H1 (cell line): ENCODE measurements at places on chromosomes 16 and 17.

DNA sequence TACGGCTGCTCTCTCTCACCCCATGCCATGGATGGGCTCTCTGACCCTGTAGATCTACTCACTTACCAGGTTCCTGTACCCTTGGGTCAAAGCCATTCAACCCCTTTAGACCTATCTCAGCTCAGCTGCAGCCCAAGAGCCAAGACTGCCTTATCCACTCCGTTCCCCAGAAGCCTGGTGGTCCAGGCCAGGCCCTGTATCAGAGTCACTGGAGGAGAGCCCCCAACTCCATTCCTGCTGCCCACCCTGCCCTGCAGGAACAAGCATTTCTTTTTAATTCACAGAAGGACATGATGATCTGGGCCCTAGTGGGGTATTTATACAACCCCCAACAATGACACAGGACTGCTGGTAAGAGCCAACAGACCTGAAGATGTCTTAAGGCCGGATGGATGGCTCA is 76.8 kb downstream of the AIPL1 start:
- DNase-seq: peak; percentile 33

DNA sequence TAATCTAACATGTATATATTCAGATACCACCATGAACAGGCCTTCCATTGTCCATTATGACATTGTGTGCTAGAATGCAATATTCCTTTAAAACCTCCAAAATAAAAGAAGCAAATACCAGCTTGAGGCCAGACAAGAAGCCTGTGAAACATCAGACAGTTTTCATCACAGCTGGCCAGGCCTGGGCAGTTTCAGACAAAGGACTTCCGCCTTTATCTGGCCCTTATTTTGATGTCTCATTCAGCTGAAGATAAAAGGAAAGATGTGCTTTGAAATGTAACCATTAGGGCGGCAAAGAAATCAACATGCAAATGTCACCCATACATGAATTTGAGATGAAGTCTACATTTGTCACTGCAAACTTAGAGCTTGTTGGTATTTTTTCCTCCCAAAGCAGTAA is 737.5 kb downstream of the KCNJ2 start:
- DNase-seq: no peak

- DNase-seq: no peak
Observed at GRCh38 chr17:17252149-17252661, 15.2 kb upstream of the FLCN start.

DNA sequence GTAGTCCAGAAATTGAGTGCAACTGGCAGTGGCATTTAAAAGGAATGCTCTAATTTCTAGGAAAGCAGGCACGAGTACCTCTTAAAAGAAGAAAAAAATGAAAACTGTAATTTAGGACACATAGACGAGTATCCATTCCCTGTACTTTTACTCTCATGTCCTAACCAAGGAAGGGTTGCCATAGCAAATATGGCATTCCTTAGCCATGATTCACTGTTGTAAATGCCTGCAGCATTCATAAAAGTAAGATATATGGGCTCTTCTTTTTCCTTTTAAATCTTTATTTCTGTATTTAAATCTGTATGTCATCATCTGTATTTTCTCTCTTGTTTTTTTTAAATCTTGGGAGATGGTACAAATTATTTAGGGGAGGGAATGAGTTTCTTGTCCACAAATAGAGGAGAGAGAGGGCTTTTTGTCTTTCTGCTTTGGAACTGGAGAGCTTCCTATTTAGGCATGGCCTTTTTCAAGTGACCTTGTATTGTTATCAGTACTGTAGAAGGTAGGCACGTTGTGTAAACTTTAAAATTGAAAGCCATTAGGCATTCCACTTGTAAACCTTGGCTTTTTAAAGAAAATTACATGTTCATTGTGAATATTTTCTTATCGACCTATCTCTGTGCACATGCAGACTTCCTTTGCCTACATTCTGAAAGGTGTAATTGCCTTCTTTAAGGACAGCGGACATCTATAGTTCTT is 50.0 kb downstream of the TENT4B start:
- no peak for DNase-seq

GRCh38 chr16:20612551-20613480 is 36.6 kb upstream of the ACSM2B start:
- no peak for DNase-seq

DNA sequence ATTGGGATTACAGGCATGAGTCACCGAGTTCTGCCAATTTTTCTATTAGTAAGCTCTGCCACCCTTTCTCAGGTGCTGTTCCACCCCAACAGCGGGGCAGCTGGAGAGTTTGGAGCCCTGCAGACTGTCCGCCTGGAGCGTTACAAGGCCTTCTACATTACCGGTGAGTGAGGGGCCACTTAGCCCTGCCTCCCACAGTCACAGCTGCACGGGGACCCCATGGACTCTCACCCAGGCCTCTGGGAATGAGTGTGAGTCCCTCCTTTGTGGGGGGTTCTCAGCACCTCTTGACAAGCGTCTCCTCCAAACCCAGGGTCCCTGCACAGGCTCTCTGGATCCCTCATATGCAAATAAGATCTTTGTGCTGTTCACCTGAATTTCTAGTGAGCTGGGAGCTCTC is 56.0 kb downstream of the WIPI1 start:
- no peak for DNase-seq

DNA sequence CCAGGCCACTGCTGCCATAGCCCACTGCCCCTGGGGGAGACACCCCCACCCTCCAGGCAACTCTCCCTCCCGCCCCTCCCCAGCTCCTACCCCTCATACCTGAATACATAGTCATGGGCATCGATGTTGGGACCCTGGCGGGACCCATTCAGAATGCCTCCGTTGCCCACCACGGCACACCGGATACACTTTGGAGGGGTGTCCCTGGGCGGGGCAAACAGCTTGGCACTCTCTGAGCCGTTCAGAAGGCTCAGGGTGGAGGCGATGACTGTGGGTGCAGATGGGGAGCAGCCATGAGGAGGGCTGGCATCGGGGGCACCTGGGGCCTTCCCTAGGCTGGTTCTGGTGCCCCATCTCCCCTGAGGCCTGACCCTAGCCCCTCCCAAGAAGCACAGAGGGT is 12.6 kb downstream of the ST6GALNAC2 start:
- DNase-seq: no peak

- DNase-seq: no peak
Observed at GRCh38 chr17:5804251-5804650, 219.9 kb upstream of the NLRP1 start.

- no peak for DNase-seq
Observed at GRCh38 chr17:56030009-56030624, 123.2 kb upstream of the ANKFN1 start.

DNA sequence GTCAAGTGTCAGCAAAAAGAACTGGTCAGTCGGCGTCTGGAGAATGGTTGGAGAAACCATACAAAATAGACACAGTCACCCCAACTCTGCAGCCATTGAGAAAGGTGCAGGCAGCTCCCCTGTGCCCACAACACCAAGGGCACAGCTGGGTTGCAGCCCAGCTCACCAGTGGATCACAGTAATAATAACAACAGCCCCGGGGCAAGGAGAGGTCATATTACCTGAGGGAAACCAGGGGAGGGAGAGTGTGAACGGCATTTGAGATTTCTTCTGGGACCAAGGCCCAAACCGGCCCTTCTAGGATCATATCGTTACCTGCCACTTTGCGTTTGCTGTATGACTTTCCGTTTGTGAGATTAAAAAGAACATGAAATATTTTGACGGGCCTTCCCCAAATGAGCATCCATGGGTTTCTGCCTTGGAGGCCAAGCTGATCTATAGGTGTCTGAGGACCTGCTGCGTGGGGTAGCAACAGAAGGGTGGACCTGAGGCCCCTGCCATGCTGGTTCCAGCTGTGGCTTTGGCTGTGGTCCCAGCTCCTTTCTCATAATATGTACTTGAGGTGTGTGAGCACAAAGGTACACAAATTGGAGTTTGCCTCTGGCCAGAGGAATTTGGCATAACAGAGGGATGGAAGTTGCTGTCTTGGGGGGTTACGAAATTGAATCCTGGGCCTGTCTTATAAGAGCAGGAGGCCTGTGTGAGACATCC is 154.6 kb downstream of the CMIP start:
- DNase-seq: no peak

- no peak for DNase-seq
Observed at GRCh38 chr17:67647482-67647881, 70.3 kb upstream of the NOL11 start.

DNA sequence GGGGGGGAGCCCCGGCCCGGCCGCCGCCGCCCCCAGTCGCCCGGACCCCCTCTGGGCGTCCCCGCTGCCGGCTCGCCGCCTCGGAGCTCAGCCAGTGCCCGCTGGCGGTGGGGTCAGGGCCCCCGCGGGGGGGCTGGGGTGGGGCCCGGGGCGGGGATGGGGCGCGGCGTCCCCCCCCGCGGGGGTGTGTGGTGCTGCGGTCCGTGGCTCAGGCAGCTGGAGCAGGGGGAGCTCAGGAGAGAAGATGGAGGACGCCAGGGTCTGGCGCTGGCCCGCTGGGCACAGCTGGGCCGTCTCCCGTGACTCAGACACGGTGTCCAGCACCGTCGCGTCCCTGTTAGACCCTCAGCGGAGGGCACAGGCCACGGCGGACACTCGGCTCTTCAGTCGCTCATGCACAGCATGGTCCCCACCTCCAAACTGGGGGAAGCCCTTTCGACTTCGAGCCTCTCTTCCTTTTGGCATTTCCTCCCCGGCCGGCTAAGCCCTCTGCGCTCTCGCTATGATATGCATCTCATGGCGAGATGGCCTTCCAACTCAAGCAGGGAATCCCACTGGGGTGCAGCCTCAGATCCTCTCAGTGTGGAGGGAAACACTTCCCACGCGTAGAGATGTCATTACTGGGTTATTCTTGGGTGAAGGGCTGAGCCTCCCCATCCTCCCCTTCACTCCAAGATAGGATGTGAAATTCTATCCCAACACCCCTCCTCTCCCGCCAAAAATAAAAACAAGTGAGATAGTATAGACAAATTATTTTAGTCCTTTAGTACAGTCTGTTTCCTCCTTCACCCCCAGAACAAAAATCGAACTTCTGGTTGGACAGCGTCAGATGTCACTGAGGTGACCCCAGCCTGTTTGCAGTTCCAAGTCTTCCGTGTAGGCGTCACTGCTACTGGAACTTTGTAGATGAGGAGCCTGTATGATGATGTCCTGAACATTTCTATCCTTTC is 522 bp upstream of the VEZF1 start:
- no peak for DNase-seq

GRCh38 chr17:63358111-63358839 is 87.8 kb downstream of the CYB561 start:
- no peak for DNase-seq

DNA sequence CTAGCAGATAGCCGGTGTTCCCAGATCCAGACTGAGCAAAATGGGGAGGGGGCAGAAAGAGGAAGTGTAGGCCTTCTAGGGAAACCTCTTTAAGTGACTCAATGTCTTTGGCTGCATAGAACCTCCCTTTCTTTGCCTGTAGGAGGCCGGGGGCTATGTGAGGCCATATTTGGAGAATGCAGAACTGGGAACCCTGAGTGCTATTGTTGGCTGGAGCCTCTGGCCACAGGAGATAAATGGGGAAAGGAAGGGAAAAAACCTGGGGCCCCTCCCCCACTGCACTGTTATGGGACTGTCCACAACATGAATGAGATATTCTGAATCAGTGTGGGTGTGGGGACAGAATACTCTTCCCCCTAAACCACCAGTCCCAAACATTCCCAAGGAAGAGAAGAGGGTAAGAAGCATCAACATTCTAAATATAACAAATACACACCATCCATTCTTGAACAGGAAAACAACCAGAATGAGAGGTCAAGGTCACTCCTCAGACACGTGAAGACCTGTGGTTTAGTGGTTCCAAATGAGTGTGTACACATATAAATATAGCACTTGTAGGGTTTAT is 2.4 kb downstream of the VPS25 start:
- DNase-seq: no peak

GRCh38 chr16:67431775-67432505 is 1.0 kb downstream of the HSD11B2 start:
- no peak for DNase-seq

DNA sequence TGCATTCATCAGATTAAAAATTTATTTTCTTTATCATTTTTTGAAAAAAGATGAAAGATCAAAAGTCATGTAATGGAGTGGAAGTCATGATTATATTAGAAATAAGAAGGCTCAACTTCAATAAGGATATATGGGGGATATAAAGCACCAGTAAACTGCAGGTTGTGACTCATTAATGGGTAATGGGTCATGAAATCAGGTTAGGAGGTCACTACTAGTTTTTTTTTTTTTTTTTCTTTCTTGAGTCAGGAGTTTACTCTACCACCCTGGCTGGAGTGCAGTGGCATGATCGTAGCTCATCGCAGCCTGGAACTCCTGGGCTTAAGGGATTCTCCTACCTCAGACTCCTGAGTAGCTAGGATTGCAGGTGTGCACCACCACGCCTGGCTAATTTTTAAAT is 14.3 kb downstream of the EFCAB13 start:
- DNase-seq: no peak

- no peak for DNase-seq
Observed at GRCh38 chr17:45018848-45019711, 32.4 kb downstream of the DCAKD start.

DNA sequence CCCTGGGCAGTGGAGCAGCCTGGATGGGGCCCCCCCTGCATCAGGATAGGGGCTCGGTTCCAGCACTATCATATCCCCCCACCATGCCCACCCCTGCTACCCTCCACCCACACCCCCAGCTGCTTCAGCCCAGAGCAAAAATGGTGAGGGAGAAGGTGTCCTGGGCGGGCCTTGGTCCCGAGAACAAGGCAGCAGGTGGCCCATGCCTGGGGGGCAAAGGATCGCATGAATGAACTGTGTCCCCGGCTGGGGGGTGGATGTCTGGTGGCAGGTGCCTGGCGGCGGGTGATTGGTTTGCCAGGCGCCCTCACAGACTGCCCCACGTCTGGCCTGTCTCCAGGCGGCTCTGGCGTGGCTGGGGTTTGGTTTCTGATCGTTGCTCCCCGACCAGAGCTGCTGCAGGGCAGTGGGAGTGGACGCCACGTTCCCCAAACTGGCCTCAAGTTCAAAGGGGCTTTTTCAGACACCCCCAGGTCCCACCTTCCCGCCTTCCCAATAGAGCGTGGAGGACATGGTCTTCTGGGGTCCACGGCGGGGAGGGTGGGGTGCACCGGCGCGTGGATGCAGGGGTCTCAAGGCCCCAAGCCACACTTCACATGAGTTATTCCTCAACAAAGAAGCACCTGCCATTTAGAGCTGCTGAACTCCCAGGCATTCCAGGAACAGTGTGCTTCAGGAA is 12.6 kb downstream of the UTS2R start:
- DNase-seq: no peak

- DNase-seq: no peak
Observed at GRCh38 chr17:82942166-82943130, 102.6 kb upstream of the ZNF750 start.

DNA sequence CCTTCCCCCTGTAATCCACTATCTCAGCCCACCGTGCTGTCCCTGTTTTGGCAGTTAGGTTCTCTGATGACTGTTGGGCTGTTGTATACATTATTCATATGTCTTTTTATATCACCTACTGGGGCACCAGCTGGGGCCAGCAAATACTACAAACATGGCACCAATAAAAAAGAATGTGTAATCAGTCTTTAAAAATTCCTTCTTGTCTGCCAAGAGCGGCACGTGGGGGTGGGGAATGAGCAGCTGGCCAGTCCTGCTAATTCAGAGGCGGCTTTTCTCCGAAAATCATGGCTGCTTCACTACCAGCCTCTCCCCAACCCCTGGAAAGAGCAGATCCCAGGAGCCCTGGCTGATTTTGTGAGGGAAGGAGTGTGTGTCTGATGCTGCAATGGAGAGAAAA is 77.7 kb upstream of the EEF2KMT start:
- no peak for DNase-seq

- no peak for DNase-seq
Observed at GRCh38 chr16:57355898-57356414, 2.6 kb upstream of the CCL22 start.

GRCh38 chr17:72090108-72090507 is 30.7 kb upstream of the SOX9 start:
- no peak for DNase-seq

GRCh38 chr17:70374496-70374895 is 205.2 kb downstream of the KCNJ2 start:
- no peak for DNase-seq
